ENCODE measurements at places on chromosomes 4 and X. TPM values are rescaled to one million over a fixed set of nuclear protein-coding genes. Genes with fewer than 3 reads are reported as not detected.
A peak's percentile ranks its signal among the peaks of the same experiment; 100 is the strongest.

PPARGC1A gene
- 15.2 TPM for total RNA-seq

ENPP6 gene
- total RNA-seq, result not detected

TRPC5OS gene
- total RNA-seq, result not detected

SORCS2 gene
- total RNA-seq, result under 0.01 TPM

TRPC3 gene
- total RNA-seq, result not detected

UCHL1 gene
- total RNA-seq, result 29.2 TPM

MAGEA9B gene
- not detected for total RNA-seq

EBP gene
- 46.4 TPM for total RNA-seq

- H3K4me1 ChIP-seq, result no peaks in the 10 kb centered on the region
- no peak for DNase-seq
- H3K4me3 ChIP-seq, result no peak overlapping the region
- no peaks in the 10 kb centered on the region for H3K36me3 ChIP-seq
- H3K27me3 ChIP-seq, result no peaks in the 10 kb centered on the region
- H3K27ac ChIP-seq, result no peak overlapping the region
Observed at GRCh38 chr4:188032583-188032982, 37.0 kb downstream of the ZFP42 start.

DNA sequence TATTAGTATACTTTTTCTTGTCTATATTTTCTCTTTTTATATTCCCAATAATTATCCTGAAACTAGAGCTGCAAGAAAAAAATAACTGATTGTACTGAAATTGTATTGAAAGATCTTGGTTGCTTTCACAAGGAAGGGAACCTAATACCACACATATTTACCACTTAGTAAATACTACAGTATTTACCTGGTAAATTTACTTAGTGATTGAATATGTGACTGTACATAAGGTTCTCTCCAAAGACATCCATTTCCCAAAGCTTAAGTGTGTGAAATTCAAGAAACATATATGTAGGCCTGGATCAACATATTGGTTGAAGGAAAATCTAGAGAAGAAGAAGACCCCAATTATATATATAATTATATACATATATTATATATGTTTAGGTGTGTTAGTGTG lies 1272.7 kb downstream of the C4orf33 start:
- no peaks in the 10 kb centered on the region for H3K4me1 ChIP-seq
- no peaks in the 10 kb centered on the region for H3K27me3 ChIP-seq
- no peak overlapping the region for H3K27ac ChIP-seq
- H3K4me3 ChIP-seq, result no peak overlapping the region
- H3K36me3 ChIP-seq, result no peaks in the 10 kb centered on the region
- DNase-seq, result peak; percentile 11

DNA sequence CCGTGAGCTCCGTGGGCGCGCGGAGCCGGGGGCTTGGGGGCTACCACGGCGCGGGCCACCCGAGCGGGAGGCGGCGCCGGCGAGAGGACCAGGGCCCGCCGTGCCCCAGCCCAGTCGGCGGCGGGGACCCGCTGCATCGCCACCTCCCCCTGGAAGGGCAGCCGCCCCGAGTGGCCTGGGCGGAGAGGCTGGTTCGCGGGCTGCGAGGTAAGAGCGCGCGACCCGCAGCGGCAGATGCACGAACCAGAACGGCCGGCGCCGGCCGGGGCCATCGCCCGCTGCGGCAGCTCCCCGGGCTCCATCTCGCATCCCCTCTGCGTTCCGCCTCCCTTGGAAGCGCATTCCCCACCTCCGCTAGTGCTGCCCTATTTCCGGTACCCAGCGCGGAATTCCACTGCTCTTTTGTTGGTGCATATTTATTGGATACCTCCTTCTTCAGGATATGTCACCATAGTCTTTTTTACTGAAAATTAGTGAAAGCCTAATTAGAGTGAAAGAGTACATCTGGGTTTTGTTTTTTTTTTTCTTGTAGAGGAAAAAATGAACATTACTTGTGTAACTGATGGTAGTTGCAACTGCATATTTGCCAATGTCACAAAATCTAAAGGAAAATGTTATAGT lies 797 bp downstream of the PKD2 start:
- peaks cover 57% of the 10 kb centered on the region for H3K4me1 ChIP-seq
- peak overlapping the region; percentile 91 for H3K4me3 ChIP-seq
- DNase-seq, result peak; percentile 76
- no peaks in the 10 kb centered on the region for H3K36me3 ChIP-seq
- peak overlapping the region; percentile 94 for H3K27ac ChIP-seq

GRCh38 chr4:84470204-84470785 lies 28.8 kb downstream of the NKX6-1 start:
- H3K27me3 ChIP-seq, result no peaks in the 10 kb centered on the region
- DNase-seq, result no peak
- H3K4me3 ChIP-seq, result no peak overlapping the region
- H3K36me3 ChIP-seq, result no peaks in the 10 kb centered on the region

GRCh38 chr4:51932261-51932660 lies 87.9 kb downstream of the LRRC66 start:
- no peak overlapping the region for H3K27ac ChIP-seq
- H3K36me3 ChIP-seq, result no peaks in the 10 kb centered on the region
- no peak for DNase-seq
- no peaks in the 10 kb centered on the region for H3K4me1 ChIP-seq

DNA sequence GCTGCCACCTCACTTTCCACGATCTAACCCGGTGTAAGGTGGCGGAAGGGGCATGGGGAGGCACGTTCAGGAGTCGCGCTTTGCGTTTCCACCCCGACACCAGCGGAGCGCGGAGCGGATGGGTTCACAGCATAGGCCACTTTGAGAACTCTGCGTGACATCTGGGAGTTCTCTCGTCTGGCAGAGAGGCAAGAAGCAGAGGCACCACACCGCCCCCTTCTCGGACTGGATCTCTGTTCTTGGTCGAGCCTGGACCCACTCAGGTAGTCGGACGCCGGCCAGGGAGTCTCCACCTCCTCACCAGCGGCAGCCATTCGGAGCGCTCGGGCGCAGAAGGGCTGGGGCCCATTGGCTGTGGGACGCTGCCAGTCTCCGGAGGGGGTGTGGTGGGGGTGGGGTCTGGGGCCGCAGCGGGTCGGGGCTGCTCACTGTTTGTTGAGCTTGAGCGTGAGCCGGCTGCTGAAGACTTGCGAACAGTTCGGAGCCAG lies at the start of gene DACH2:
TSS of gene DACH2 (plus strand) at position 428 of the 488 bp plus-strand sequence.
- no peaks in the 10 kb centered on the region for H3K4me1 ChIP-seq
- H3K27me3 ChIP-seq, result peaks cover 24% of the 10 kb centered on the region
- no peaks in the 10 kb centered on the region for H3K36me3 ChIP-seq

- no peak overlapping the region for H3K4me3 ChIP-seq
- no peaks in the 10 kb centered on the region for H3K4me1 ChIP-seq
- DNase-seq, result peak; percentile 68
- no peaks in the 10 kb centered on the region for H3K27me3 ChIP-seq
- no peak overlapping the region for H3K27ac ChIP-seq
- no peaks in the 10 kb centered on the region for H3K36me3 ChIP-seq
Observed at GRCh38 chr4:10808591-10808990, 124.0 kb upstream of the CLNK start.

- no peak overlapping the region for H3K27ac ChIP-seq
- no peaks in the 10 kb centered on the region for H3K27me3 ChIP-seq
- no peak for DNase-seq
- peaks cover 37% of the 10 kb centered on the region for H3K4me1 ChIP-seq
Observed at GRCh38 chr4:23929248-23929647, 39.4 kb upstream of the PPARGC1A start.

- no peaks in the 10 kb centered on the region for H3K36me3 ChIP-seq
- no peaks in the 10 kb centered on the region for H3K4me1 ChIP-seq
- no peaks in the 10 kb centered on the region for H3K27me3 ChIP-seq
- no peak for DNase-seq
- H3K4me3 ChIP-seq, result no peak overlapping the region
Observed at GRCh38 chr4:175109933-175110332, 191.8 kb downstream of the ADAM29 start.

GRCh38 chrX:130626521-130626920 lies 224.7 kb downstream of the RBMX2 start:
- peaks cover 12% of the 10 kb centered on the region for H3K36me3 ChIP-seq
- H3K27ac ChIP-seq, result no peak overlapping the region
- no peaks in the 10 kb centered on the region for H3K4me1 ChIP-seq
- no peak for DNase-seq
- no peaks in the 10 kb centered on the region for H3K27me3 ChIP-seq
- H3K4me3 ChIP-seq, result no peak overlapping the region

- no peaks in the 10 kb centered on the region for H3K36me3 ChIP-seq
- peak overlapping the region; percentile 89 for H3K27ac ChIP-seq
- peaks cover 51% of the 10 kb centered on the region for H3K4me1 ChIP-seq
- H3K4me3 ChIP-seq, result no peak overlapping the region
- DNase-seq, result no peak
- no peaks in the 10 kb centered on the region for H3K27me3 ChIP-seq
Observed at GRCh38 chr4:185819144-185819543, 7.2 kb upstream of the SORBS2 start.

GRCh38 chr4:115537387-115537786 lies 424.0 kb upstream of the NDST4 start:
- no peak overlapping the region for H3K4me3 ChIP-seq
- peak; percentile 14 for DNase-seq
- H3K36me3 ChIP-seq, result no peaks in the 10 kb centered on the region
- H3K4me1 ChIP-seq, result no peaks in the 10 kb centered on the region
- no peaks in the 10 kb centered on the region for H3K27me3 ChIP-seq

DNA sequence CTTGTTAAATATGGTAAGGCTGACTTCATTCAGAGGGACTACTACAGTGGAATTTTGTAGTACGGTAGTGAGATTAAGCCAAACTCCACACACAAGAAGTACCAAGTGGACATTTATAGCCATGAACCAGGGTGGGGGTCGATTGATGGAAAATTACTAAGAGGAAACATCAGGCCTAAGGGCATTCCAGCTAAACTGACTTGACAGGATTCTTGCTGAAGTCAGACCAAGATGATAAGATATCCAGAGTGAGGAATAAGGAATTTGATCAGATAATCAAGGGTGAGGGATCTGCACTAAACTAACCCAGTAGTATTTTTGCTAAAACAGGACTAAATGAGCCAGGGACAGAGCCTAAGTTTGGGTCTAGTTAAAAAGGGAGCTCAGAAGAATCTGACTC lies 597.5 kb downstream of the RPA4 start:
- no peak for DNase-seq
- H3K36me3 ChIP-seq, result no peaks in the 10 kb centered on the region
- H3K27me3 ChIP-seq, result no peaks in the 10 kb centered on the region
- no peak overlapping the region for H3K27ac ChIP-seq

DNA sequence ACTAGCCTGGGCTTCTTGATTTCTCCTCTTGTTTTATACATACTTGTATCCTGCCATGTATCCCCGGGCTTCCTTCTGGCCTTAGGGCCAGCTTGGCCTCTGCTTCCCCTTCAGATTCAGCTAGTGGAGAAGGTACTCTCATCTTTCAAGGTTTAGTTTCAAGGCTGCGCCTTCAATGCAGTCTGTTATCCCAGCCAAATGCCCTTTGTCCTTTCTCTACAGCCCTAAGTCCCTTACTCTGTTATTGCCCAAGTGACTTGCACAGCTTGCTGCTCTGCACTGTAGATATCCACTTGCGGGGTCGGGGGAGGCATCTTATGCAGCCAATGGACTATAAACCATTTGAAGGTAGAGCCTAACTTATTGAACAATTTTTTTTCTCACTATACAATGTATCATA lies 357.5 kb downstream of the PPP1R2C start:
- no peaks in the 10 kb centered on the region for H3K27me3 ChIP-seq
- no peak for DNase-seq
- no peaks in the 10 kb centered on the region for H3K36me3 ChIP-seq
- H3K4me1 ChIP-seq, result no peaks in the 10 kb centered on the region
- H3K27ac ChIP-seq, result no peak overlapping the region

DNA sequence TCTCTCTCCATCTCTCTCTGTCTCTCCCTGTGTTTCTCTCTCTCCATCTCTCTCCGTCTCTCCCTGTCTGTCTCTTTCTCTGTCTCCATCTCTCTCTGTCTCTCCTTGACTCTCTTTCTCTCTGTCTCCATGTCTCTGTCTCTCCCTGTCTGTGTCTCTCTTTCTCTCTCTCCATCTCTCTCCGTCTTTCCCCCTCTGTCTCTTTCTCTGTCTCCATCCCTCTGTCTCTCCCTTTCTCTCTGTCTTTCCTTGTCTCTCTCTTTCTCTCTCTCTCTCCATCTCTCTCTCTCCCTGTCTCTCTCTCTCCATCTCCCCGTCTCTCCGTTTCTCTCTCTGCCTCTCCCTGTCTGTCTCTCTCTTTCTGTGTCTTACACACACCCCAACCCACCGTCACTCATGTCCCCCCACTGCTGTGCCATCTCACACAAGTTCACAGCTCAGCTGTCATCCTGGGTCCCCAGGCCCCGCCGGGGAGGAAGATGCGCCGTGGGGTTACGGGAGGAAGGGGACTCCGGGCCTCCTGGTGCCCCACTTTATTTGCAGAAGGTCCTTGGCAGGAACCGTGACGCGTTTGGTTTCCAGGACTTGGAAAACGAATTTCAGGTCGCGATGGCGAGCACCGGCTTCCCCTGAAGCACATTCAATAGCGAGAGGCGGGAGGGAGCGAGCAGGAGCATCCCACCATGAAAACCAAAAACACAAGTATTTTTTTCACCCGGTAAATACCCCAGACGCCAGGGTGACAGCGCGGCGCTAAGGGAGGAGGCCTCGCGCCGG lies 1.2 kb upstream of the SHOX start:
- H3K4me1 ChIP-seq, result peaks cover 22% of the 10 kb centered on the region
- H3K36me3 ChIP-seq, result no peaks in the 10 kb centered on the region
- peaks cover 27% of the 10 kb centered on the region for H3K27me3 ChIP-seq
- no peak overlapping the region for H3K27ac ChIP-seq

DNA sequence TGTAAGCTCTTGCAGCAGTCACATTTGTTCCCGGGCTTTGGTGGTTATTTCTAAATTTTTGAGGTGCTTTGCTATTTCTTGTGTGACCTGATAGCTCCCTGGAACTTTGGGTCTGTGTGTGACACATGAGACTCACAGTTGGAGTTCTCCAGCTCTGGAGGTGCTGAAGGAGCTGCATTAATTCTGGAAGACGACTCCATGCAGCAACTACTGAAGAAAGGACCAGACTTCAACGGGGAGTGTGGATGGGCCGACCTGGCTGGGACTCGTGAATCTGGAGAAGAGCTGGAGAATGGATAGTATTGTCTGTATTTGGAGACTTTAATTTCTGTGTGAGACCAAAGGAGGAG lies 1.5 kb downstream of the MRFAP1 start:
- peak overlapping the region; percentile 96 for H3K27ac ChIP-seq
- H3K27me3 ChIP-seq, result no peaks in the 10 kb centered on the region
- H3K4me3 ChIP-seq, result peak overlapping the region; percentile 84
- peaks cover 22% of the 10 kb centered on the region for H3K36me3 ChIP-seq
- no peak for DNase-seq
- peaks cover 33% of the 10 kb centered on the region for H3K4me1 ChIP-seq

GRCh38 chr4:17241835-17242234 lies 270.1 kb downstream of the QDPR start:
- no peaks in the 10 kb centered on the region for H3K27me3 ChIP-seq
- no peak for DNase-seq
- H3K4me1 ChIP-seq, result no peaks in the 10 kb centered on the region
- H3K36me3 ChIP-seq, result no peaks in the 10 kb centered on the region

GRCh38 chr4:42446823-42447222 lies 49.5 kb downstream of the SHISA3 start:
- no peaks in the 10 kb centered on the region for H3K4me1 ChIP-seq
- H3K36me3 ChIP-seq, result peaks cover 38% of the 10 kb centered on the region
- no peak for DNase-seq
- H3K27me3 ChIP-seq, result no peaks in the 10 kb centered on the region

- H3K36me3 ChIP-seq, result no peaks in the 10 kb centered on the region
- no peaks in the 10 kb centered on the region for H3K27me3 ChIP-seq
- no peak for DNase-seq
- no peak overlapping the region for H3K4me3 ChIP-seq
- no peaks in the 10 kb centered on the region for H3K4me1 ChIP-seq
Observed at GRCh38 chr4:183185018-183185417, 86.0 kb downstream of the WWC2 start.

- H3K4me3 ChIP-seq, result no peak overlapping the region
- DNase-seq, result no peak
- H3K27ac ChIP-seq, result no peak overlapping the region
- no peaks in the 10 kb centered on the region for H3K36me3 ChIP-seq
- no peaks in the 10 kb centered on the region for H3K4me1 ChIP-seq
- no peaks in the 10 kb centered on the region for H3K27me3 ChIP-seq
Observed at GRCh38 chr4:124754681-124755080, 42.1 kb upstream of the ANKRD50 start.
